ENCODE measurements at places on chromosomes 1 and 21.

- no peak for DNase-seq
These were observed 25.7 kb downstream of the CTH start for GRCh38 chr1:70436622-70437251.

DNA sequence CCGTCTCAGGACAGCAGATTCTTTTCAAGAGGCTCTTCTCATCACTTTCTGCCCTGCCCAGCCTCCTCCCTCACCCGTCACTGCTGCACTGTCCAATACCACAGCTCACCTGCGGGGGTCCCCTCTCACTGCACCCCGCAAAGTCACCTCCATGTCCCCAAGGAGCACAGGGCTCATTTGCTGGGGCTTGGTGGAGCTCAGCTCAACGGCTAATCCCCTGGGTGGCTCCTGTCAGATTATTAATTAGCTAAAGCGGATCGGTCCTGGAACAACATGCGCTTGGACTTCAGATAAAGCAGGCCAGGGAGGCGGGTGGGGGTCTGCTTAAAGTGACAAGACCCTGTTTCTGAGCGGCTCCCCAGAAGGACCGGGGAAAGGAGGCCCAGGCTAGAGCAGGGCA lies 43.1 kb downstream of the CASZ1 start:
- DNase-seq: no peak

GRCh38 chr1:89794406-89794805 lies 26.4 kb upstream of the LRRC8D start:
- DNase-seq: no peak

DNA sequence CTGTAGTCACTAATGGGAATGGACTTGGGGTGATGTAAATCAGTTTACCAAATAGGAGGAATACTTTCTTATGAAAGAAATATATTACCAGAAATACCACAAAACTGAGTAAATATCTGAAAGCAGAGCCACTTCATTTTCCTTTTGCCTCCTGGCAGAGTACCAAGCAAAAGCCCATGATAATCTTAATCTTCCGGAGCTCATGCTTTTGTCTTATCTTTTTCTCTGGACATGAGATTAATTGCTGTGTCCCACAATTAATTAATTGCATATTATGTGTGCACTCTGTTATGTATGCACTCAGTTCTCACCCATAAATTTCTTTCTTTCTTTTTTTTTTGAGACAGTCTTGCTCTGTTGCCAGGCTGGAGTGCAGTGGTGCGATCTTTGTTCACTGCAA lies 94.1 kb upstream of the PDE4B start:
- no peak for DNase-seq

GRCh38 chr1:3011127-3011526 lies 10.1 kb upstream of the ACTRT2 start:
- DNase-seq: no peak

All from HAP-1 (cell line).